C1 segment of cervical spinal cord (tissue), 14 donors: ENCODE measurements at places on chromosomes 13 and 19.

DNA sequence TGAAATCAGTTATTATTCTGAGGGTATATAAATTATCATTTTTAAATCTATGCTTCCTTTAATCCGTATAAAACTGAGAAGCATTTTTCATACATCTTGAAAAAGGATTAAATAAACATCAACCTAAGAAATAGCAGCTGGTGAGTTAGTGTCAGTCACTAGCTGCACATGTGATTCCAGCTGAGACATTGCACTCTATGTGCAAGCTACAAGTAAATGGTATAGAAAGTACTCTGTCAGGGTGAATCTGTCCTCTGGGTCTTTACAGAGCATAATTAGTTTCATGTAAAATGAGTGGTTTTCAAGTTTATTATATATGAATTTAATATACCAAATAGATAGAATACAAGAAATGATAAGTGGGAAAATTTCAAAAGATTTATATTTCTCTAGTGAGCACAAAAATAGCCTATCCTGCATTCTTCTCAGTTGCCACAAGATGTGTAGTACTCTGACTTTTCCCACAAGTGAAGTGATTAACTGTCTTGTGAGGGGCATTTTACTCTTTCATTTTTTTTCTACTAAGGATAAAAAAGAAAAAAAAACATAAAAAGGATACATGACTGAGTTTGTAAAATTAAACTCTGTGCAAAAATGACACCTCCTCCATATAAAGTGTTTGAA, 1372.1 kb downstream of the PCDH9 start:
- DNase-seq: no peak

- no peak for DNase-seq
Observed at GRCh38 chr13:93736909-93737308, 510.3 kb downstream of the GPC6 start.

GRCh38 chr13:112722433-112723263, 32.8 kb downstream of the ATP11A start:
- no peak for DNase-seq

GRCh38 chr19:52070496-52070895, 21.9 kb upstream of the ZNF432 start:
- DNase-seq: no peak
